ENCODE measurements at places on chromosomes 6 and 20. TPM values are rescaled to one million over a fixed set of nuclear protein-coding genes. Genes with fewer than 3 reads are reported as not detected.

The CCN5 gene
- 20.6 TPM for total RNA-seq

The ENPP4 gene
- total RNA-seq = 24.0 TPM

The OPN5 gene
- not detected for total RNA-seq

The VWA7 gene
- 7.6 TPM for total RNA-seq

DNA sequence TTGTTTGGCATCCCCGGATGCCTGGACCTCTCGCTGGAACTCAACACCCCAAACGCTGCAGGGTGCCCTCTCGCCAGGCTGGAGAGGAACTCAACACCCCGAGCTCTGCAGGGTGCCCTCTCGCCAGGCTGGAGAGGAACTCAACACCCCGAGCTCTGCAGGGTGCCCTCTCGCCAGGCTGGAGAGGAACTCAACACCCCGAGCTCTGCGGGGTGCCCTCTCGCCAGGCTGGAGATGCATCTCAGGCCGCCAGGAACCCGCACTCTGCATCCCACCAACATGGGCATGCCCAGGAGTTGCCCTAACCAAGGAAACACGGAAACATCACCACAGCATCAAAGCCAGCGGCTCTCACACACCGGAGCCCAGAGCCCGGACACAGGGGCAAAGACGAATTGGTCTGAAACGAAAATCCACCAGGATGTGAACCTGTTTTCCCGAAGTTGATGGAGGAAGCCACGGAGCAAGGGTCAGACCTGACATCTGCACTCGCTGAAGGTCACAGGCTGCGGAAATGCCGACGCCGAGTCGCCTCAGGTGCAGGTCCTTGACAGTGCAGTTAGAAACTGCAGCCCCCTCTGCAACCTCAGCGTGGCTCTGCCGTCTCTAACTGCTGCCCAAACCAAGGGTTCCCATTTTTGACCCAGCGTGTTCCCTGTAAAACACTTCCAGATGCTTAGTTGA, 37.5 kb downstream of the DLL1 start:
- no peak for DNase-seq

The MLIP gene
- 4.0 TPM for total RNA-seq

DNA sequence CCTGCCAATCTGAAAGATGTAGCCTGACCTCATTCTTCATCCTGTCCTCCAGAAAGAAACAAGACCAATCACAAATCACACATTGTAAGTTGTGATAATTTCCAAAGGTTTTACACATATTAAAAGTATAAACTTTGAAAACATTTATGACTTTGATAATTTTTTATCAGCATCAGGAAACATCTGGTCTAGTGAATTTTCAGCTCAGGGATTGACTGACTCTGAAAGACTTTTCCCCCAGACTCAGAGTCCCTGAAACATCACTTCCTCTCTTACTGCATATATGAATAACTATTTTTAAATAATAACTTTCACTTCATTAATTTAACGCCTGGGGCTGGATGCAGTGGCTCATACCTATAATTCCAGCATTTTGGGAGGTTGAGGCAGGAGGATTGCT, 48.5 kb upstream of the SSTR4 start:
- DNase-seq = no peak

The SLC52A3 gene
- 7.2 TPM for total RNA-seq

The DNMT3B gene
- total RNA-seq = 0.55 TPM

DNA sequence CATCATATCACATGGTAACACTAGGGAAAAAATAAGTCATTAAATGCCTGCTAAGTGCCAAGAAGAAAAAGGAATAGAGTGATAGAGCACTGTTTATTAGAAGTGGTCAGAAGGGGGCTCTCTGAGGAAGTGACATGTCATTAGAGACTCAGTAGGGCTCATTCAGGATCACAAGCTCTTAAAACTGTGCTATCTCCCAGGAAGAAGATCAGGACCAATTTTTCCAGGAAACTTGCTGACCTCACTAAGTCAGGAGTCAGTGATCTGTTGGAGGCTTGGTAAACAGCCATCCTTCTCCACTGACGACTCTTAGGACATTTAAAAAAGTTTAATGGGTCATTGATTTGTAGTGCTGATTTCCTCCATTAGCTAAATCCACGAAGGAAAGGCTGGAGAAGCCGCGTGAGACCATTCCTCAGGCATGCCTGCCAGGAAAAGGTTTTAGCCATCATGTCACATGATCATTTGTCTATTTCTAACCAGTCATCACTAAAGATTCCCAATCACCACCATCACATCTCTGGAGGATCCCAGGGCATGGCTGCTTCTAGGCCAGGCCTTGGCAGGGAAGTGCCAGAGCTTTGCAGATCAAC, 5.9 kb upstream of the PTPN1 start:
- DNase-seq = no peak

DNA sequence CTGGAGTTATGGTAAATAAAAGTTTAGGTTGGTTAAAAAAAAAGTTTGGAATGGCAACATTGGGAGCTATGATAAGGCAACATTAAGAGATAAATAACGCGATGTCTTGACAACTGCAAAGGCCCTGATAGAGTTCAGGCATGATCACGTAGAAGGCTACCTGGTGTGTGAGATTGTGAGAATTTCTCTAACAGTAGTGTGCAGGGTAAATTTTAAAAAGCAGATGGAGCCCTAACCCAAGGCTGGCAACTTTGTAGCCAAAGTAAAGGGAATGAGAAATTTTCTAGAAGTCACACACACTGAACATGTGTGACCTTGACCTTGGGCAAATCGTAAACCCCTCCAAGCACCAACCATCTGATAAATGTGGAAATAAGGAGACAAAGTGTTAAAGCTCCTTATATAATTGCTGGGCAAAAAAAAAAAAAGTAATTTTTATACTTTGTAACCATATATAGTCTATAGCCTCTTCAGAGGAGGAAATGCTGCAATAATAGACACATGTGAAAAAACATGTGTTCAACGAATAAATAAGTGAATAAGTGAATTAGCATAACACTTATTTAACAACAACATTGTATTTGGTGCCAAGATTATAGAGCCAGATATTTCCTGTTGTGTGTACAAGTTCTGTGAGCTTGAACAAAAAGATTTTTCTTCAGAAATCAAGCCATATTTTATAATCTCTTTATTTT, 18.2 kb downstream of the KCNQ5 start:
- DNase-seq = no peak

DNA sequence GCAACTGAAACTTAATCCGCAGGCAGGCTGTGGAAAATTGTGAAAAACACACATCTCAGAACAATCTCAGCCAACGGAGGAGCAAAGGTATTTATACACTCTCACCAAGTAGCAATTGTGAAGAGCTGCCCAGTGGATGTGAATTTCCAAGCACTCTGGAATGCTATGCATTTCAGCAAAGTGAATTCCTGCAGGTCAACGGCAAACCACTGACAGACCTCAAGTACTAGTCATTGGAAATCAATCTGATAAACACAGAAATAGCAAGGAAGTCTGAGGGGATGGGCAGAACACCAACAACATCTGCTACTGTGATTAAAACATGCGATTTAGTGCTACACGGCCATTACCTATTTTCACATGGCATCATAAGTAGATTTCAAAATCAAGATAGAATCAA, 429.1 kb downstream of the HTR1B start:
- DNase-seq = no peak

The NHSL1 gene
- total RNA-seq = 117 TPM

The TRIM31 gene
- 3.4 TPM for total RNA-seq

Measured in transverse colon (tissue), 4 donors.